Activated naive CD8-positive, alpha-beta T cell treated with anti-CD3 and anti-CD28 coated beads for 36 hours (primary cell): ENCODE measurements at places on chromosomes 3 and 15.

DNA sequence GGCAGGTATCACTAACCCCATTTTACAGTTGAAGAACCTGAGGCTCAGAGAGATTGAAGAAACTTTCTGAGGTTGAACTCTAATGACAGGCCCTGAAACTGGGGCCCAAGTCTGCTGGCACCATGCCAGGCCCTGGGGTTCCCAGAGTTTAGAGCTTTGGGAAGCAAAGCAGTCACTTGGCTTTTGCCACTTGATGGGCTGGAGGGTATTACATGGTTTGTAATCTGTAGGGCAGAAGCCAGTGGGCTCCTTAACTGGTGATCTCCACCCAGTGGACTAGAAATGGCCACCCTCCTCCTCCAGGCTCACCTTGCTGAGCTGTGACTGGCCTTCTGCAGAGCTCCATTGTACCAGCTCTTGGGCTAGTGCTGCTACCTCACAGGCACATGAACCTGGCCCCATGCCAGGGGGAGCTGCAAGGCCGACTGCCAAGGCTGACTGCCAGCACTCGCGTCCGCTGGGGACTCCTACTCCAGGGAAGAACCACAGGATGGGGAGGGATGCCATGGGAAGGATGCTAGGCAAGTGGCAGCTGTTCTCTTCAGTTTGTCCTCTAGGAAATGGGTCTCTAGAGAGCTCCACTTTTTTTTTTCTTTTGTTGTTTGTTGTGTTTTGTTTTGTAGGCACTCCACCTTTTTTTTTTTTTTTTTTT, 104.8 kb downstream of the ETFA start:
- DNase-seq, result no peak

DNA sequence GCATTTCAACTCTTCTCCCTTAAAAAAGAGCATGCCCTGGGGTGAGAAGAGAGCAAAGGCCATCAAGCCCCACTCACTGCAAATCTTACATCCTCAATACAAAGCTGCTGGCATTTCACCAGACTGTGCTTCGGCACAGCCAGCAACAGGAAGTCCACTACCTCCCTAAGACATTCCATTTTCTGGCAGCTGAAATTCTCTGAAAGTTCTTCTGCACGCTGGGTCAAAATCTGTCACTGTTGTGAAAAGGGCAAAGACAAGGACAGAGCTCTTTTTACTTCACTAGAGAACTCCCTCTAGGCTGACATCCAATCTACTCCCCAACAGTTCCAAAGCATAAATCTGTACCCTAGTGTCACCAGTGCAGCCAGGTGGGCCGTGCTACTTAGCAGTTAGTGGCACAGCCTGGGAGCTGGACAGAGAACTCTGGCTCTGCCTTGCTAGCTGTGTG, 6.3 kb downstream of the MTMR10 start:
- no peak for DNase-seq

- DNase-seq, result no peak
These were observed 887.8 kb downstream of the IGSF11 start for GRCh38 chr3:118146658-118147375.

- no peak for DNase-seq
These were observed 43.5 kb upstream of the UBE2E1 start for GRCh38 chr3:23762214-23762613.

DNA sequence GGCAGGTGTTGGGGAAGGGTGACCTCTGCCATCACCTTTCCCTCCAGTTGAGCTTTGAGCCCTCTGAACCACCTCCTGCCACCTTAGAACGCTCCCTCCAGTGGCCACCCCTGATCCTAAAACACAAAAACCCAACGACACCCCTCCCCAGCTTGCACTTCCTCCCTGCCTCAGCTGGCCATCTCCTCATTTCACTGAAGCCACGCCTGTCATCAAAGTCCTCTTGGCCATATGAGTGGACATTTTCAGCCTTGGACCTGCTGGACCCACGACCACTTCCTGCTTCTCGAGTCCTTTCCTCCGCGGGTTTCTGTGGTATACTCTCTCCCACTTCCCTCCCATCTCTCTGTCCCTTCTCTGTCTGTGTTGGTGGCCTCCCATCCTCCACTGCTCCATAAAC, 48.5 kb upstream of the NR2C2 start:
- DNase-seq, result no peak

DNA sequence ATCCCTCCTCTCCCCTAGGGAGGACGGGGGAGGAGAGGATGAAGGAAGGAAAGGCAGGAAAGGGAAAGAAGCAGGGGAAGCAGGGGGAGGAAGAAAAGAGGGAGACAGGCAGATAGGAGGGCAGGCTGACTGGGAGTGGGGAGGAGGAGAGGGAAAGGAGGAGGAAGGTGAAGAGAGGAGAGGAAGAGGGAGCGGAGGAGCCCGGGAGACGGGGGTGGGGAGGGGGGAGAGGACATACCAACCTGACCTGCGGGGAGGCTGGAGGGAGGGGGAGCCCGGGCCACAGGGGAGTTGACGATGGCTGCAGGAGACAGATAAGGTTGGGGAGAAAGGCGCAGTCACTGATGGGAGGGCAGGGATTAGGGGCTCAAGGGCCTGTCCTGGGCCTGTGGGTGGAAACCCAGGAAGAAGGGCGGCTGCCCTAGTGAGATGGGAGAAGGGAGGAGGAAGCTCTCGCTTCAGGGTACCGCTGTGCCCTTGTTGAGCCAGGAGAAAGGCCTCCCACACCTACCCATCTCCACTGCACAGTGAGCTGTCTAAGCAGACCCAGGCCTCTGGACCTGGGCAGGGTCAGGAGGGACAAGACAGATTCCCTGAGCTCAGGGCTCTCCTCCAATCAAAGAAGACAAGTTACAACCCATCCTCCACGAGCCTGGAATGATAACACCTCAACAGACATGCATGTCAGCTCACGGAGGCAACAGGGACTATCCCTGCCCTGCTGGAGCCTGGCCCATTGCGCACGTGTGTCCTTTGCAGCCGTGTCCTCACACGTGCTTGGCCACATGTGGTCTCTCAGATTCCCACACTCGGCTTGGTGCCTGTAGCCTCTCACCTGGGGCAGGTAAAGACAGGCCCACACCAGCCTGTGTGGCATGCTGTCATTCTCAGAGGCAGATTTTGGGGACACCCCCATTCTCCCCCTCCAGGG, 27.9 kb downstream of the C3orf18 start:
- DNase-seq, result no peak

DNA sequence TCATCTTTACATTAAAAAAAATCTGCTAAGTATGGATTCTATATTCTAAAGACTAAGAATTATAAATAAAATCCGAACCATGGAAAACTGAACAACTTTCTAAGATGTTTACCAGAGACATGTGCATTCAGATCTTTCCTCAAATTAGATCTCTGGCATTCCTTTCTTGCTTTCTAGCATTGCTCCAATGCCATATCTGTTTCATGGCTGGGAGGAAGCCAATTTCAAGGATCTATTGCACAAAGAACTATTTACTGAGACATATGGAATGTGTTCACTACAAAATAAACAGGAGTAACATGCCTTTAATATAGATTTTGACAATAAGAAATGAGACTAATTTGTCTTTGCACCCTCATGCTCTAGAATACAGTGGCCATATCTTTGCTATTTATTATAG, 45.1 kb upstream of the NANOGP8 start:
- no peak for DNase-seq

- DNase-seq, result no peak
These were observed 41.4 kb downstream of the SLC30A4 start for GRCh38 chr15:45481135-45481534.

DNA sequence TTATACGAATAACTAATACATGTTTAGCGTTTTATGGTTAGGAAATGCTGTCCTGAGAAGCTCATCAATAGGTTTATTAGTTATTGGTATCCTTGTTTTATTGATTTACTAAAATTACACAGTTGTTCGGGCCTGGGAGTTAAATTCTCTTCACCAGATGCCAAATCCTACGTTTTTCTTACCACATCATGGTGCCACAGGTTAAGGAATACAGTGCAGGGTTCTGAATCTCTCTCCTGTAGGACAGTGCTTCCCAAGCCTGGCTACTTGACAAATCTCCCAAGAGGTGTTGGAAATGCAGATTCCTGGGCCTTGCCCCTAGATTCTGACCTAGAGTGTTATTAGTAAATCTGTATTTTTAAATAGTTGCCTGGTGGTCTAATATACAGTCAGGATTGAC, 273.4 kb upstream of the LRRFIP2 start:
- no peak for DNase-seq

- no peak for DNase-seq
These were observed 1.3 kb downstream of the CX3CR1 start for GRCh38 chr3:39278616-39278935.

- no peak for DNase-seq
These were observed 49.3 kb downstream of the CLDN18 start for GRCh38 chr3:138059261-138059660.

DNA sequence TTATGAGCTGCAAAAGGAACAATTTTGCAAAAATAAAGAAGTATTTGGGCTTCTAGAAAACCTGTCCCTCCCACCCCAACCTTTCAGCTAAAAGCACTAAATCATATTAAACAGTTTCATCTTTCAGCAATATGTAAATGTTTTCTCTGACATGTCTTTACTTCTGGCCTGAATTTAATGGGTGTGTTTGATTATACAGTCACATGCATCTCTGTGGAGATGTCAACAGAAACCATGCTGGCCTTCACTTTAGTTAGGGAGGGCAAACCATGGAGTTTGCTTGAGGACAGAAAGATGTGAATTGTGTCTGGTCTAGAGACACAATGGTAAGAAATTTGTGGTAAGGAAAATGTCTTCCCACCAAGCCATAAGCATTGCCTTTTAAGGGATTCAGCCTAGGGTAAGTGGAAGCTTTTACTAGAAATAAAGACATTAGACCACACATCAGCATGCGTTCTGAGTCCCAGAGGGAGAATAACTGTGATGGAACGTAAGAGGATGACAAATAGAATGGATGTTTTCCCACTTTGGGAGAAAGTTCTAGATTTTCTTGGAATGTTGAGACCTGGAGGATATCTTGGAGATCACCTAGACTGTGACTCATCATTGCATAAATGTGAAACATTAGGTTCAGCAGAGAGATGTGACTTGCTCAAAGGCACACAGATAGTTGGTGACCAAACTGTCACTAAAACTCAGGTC, 68.9 kb downstream of the ST8SIA2 start:
- DNase-seq, result no peak

DNA sequence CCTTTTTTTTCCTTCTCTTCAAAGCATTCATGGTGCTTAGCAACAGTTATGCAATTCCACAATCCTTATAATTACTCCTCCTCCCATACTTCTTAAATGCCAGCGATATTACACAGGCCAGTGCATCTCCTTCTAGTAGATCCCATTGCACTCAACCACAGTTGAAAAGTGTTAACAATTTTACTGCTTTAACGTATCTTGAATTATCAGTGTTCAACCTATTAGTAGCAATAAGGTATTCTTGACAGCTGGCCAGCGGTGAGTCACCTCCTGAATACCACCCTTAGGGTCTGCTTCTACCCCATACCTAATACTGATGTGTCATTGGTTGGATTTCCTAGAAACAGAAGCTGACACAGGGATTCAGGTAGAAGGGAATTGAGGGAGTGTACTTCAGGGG, 24.0 kb upstream of the TEX9 start:
- no peak for DNase-seq

GRCh38 chr3:37423825-37424224, 249.4 kb upstream of the LRRFIP2 start:
- DNase-seq, result no peak

DNA sequence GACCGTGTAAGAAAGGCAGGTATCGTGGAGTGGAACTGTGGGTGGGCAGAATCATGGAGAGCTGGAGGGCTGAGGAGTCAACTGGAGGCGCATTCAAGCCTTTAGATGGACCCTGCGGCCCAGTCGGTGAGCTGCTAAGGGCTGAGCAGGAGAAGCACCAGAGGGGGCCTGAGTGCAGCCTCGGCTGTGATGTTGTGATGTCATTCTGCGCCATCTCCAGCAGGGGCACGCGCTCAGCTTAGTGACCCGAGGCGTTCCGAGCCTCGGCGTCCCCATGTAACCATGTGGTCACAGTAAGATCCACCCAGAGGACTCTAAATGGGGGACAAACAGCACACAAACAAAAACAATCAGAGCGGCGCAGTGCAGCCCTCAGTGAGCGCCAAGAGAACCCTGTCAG, 76.8 kb downstream of the VGLL4 start:
- no peak for DNase-seq

DNA sequence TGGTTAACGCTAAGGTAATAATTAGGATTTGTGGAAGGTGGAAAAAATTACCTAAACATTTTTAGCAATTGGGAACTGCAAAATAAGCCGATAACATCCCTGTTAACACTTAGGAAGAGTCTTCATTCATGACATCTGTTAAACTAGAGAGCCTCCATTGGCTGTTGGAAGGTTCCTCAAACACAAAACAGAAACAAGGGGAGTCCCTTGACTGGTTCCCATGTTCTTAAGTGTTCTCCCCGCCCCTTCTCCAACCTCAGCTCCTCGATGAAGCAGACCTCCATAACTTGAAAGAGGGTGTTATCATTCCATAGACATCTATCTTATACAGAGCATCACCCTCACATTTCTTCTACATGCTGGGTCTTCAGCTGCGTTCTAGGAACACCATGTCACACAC, 2.5 kb downstream of the SLC22A13 start:
- DNase-seq, result no peak

GRCh38 chr3:7146529-7146928, 285.6 kb downstream of the GRM7 start:
- no peak for DNase-seq

- no peak for DNase-seq
These were observed 272.6 kb downstream of the CLSTN2 start for GRCh38 chr3:140207541-140207940.

- DNase-seq, result no peak
These were observed 70.7 kb downstream of the CACNA2D3 start for GRCh38 chr3:54193093-54193492.

- DNase-seq, result no peak
These were observed 1050.8 kb downstream of the ROBO1 start for GRCh38 chr3:78717041-78717440.

- no peak for DNase-seq
These were observed 19.7 kb upstream of the CGNL1 start for GRCh38 chr15:57356636-57357035.

DNA sequence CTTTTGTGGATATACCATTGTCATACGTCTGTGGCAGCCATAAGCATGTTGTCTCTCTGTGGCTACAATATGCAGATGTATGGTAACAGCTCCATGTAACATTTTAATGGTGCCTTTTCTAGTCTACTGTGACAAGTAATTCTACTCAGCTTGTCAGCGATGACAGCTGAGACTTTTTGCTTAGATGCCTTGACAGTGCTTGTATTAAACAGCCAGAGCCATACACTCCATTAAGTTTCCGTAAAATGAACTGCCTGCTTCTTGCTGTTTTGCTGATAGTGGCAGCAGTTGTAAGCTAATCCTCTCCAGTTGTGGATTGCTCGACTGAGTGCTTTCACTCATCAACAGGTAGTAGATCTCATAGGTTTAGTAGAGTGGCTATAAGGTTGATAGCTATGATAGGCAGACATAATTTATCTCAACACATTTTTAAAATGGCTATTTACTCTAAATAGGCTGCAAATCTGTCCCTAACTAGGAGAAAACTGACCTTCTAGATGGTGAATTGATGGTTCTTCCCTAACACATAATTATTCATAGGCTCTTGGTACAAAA, 260.2 kb upstream of the NAALADL2 start:
- no peak for DNase-seq

- DNase-seq, result no peak
These were observed 21.8 kb upstream of the EDEM1 start for GRCh38 chr3:5165698-5166097.
